Activated naive CD4-positive, alpha-beta T cell (primary cell): ENCODE measurements at places on chromosomes 12 and 14.
A peak's percentile ranks its signal among the peaks of the same experiment; 100 is the strongest.

GRCh38 chr12:65825507-65826352 is 1.4 kb downstream of the HMGA2 start:
- no peak for DNase-seq

DNA sequence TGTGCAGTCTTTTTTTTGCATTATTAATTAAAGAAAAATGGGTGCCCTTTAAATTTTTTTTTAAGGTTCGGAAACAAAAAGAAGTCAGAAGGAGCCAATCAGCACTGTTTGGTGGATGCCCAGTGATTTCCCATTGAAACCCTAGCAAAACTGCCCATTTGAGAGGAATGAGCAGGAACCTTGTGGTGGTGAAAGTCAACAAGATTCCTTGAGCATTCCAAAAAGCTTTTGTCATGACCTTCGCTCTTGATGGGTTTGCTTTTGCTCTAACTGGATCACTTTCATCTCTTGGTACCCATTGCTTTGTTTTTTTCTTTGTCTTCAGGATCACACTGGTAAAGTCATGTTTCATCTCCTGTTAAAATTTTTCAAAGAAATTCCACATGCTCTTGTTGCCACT is 54.1 kb downstream of the ADIPOR2 start:
- DNase-seq: no peak

GRCh38 chr12:7079826-7080125 is 12.5 kb downstream of the C1R start:
- no peak for DNase-seq

- DNase-seq: no peak
These were observed 36.5 kb upstream of the SSTR1 start for GRCh38 chr14:38171197-38171596.

GRCh38 chr12:26630546-26631027 is 202.4 kb downstream of the ITPR2 start:
- DNase-seq: no peak

DNA sequence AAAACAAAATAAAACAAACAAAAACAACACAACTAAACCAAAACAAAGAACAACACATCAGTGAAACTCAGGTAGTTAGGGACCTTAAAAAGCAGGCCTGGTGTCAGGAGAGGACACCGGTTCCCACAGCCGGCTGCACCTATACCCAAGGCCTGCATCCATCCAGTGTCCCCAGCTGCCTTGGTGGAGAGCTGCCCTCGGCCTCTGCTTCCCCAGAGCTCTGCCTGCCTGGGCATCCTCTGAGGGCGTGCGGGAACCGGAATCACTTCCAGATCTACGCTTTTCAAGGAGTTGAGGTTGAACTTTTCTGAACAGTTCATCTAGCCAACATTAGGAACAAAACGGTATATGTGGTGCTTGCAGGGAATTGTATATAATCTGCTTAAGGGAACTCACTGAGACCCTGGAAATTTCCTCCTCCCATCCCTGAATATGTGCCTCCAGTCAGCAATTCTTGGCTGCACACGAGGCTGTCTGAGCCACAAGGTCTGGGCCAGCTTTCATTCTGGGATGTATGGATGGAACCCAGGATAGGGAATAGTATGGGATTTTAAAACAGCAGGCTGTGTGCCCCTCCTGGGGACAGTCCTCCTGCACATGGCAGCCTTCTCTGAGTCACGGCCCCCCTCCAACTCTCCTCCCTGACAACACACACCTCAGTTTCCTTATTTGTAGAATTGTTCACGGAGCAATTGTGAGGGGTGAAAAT is 319.0 kb upstream of the RTL1 start:
- no peak for DNase-seq

DNA sequence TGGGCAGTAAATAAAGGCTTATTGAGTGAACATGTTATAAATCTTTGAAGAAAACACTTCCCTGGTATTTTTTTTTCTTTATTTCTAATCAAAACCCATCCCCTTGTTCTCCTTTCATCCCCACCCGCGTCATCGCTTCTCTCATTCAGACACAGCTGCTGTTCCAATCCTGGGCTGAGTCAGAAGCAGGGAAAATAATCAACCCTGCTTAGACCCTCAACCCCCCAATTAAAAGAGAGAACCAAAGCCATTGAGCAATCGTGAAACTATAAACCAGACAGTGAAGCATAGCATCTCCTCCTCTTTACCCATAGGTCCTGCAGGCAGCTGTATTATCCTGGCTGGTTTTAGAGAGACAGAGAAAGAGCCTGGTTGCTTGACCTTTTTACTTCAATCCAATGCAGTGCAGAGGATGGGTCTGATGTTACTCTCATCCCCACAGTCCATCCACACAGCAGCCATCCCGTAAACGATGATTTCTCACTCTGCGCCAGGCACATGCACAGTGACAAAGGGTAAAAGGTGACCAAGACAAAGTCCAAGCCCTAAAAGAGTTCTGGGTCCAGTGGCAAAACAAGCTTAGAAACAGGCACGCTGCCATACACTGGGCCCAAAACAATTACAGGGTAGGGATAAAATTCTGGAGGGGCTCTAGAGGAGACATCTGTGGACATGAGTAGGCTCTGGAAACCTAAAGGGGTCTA is 238.3 kb downstream of the GALC start:
- no peak for DNase-seq

- DNase-seq: no peak
These were observed 314.1 kb downstream of the TMEM121 start for GRCh38 chr14:105840266-105841021.

- no peak for DNase-seq
These were observed 168.0 kb downstream of the DACT1 start for GRCh38 chr14:58805605-58806409.

DNA sequence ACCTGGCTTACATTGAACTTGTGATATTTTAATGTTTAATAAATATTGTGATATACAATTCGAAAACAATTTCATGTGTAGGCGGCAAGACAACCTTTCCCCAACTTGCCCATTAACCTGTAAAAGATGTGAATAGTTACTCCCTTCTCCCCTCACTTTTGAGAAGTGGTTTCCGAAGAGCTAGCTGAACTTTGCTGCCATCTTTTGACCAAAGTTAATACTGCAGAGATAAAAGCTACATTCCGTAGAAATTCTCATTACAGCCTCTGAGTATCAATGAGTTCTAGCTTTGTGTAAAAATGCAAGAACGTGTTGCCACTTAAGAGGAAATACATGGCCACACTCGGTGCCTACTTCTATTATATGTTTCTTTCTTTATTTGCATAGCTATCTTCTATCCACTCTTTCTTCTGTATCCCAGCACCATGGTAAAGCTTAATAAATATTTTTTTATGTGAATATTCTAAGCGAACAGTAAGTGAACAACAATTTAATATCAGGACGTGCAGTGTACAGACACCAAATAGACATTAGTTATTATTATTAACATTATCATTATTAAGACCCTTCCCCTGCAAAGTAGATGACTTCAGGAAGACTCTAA is 105.1 kb upstream of the TMEM260 start:
- DNase-seq: no peak

- no peak for DNase-seq
These were observed 504.7 kb upstream of the MIS18BP1 start for GRCh38 chr14:45757655-45758054.

GRCh38 chr12:64412459-64412858 is 8.3 kb downstream of the XPOT start:
- no peak for DNase-seq

DNA sequence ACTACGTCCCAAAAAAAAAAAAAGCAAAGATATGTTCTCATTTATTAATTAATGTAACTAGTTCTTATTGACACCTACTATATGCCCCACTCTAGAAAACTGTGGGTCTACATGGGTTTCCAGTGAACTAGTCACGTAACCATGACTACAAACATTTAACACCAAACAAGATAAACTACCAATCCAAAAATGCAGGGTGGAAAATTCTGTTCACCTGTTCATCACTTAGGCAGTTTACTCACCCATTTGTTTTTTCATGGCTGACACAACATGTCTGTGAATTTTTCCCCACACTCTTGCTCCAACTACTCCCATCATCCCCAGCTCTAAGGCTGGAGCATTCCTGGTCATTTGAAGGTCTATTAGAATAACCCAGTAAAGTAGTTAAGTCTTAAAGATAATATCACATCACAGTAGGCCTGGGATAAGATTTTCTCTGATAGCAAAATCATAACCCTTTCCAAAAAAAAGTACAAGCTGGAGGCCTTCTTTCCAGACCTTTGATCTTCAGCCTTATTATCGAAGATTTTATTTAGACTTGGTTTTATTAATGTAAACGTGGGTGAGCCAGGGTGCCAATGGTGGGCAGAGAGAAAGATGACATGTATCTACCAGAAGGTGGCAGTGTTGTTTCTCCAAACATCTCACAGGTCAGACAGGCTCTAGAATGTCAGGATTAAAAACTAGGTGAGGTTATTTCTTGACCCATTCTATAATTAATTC is 61.6 kb upstream of the DAAM1 start:
- no peak for DNase-seq

GRCh38 chr14:100271247-100271939 is 32.4 kb downstream of the YY1 start:
- DNase-seq: no peak

- DNase-seq: no peak
These were observed 30.0 kb downstream of the GALNT4 start for GRCh38 chr12:89494411-89495231.

- DNase-seq: no peak
These were observed 75.0 kb upstream of the OVCH1 start for GRCh38 chr12:29572464-29572863.

- no peak for DNase-seq
These were observed 36.8 kb downstream of the NIN start for GRCh38 chr14:50794068-50794645.

DNA sequence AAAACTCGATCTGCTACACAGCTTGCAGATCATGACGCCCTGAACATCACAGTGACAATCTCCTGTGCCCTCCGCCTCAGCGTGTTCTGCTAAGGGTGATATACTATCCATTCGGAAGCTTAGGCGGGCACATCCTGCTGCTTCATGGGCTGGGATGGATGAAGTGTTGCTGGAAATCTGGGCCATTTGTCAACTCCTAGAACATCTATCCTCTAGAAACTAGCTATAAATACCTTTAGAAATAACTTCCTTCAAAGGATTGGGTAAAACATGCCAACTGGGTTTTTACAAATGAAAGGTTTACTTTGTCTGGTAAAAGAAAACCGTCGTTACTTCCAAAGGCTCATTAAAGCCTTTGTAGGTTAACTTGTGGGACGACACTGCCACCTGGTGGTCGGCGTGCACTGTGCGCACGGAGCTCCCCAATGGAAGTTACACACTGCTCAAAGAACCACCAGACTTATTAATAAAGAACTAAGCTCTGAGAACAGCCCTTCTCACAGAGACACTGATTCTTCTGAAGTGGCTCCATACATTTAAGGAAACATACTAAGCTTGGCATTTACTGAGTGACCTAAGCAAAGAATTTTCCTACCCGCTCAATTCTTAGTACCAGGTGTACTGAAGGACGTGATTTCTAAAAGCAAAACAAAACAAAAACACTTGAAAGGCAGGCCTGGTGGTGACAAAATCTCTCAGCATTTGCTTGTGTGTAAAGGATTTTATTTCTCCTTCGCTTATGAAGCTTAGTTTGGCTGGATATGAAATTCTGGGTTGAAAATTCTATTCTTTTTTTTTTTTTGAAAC is 21.6 kb upstream of the CACNA2D4 start:
- DNase-seq: peak; percentile 73

DNA sequence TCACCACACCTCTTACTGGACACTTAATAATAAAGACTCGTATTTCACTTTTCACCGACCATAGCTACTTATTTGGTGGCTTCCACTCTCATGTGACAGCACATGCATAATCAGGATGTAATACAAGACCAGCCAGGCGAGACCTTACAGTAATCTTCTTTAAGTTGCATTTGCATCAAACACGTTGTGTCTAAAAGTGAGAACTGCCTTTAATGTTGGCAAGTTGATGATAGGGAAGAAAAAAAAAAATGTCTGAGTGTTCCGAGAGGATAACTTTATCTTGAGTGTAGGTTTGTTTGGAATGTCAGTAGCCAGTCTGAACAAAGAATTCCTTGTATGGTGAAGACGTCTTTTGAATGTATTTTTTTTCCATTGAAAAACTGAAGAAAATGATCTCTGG is 440.4 kb downstream of the ADAMTS20 start:
- no peak for DNase-seq

- no peak for DNase-seq
These were observed 57.0 kb downstream of the OTOGL start for GRCh38 chr12:80156306-80156705.

DNA sequence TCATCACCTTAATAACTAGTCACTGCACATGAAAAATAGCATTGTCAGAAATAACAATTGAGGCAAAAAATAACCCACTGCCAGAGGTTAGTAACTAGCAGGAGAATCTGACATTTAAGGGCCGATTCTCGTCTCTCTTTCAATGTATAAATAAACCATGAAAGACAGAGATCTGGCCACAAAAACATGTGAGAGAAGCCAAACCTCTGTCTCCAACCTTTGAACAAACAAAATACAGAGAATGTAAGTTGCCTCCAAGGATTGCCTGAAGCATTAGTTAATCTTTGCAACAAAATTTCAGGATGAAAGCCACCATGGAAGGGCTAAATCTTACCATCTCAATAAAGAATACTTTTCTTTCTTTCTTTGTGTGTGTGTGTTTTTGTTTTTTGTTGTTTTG is 257.4 kb upstream of the TMTC1 start:
- no peak for DNase-seq
